Naive thymus-derived CD4-positive, alpha-beta T cell (primary cell): ENCODE measurements at places on chromosomes 2 and 18. TPM values are rescaled to one million over a fixed set of nuclear protein-coding genes. Genes with fewer than 3 reads are reported as not detected.

DNA sequence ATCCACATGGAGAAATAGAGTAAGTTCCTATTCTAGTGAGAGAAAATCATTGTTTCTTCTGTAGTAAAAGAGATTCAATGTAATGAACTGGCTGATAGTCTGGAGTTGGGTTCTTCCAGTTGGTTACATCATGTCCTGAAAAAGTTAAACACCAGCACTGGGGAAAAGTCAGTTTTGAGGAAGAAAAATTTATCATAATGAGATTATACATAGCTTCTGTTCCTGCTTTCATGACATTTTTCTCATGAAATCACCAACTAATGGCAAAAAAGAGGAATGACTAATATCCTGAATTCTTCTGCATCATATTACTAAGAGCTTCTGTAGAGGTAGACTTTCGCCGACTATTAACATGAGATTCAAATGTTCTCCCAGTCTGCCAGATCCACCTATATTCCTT, 69.2 kb upstream of the SLC9A2 start:
- DNase-seq, result no peak

DNA sequence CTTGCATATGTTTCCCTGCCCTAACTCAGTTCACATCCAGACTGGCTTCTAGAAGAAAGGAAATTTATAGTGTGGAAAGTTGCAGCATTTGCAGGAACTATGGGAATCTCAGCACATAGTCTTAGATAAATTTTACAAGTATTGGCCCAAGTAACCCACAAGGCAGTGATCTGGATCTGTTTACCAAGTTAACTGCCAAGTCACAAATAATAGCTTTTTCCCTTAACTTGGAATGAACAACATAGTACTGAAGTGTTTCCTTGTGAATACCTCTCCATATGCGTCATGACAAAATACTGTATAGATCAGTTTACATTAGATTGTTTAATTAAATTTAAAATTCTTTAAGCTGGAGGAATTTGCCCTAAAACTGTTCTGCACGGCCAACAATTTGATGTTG, 255.8 kb upstream of the EPAS1 start:
- DNase-seq, result no peak

DNA sequence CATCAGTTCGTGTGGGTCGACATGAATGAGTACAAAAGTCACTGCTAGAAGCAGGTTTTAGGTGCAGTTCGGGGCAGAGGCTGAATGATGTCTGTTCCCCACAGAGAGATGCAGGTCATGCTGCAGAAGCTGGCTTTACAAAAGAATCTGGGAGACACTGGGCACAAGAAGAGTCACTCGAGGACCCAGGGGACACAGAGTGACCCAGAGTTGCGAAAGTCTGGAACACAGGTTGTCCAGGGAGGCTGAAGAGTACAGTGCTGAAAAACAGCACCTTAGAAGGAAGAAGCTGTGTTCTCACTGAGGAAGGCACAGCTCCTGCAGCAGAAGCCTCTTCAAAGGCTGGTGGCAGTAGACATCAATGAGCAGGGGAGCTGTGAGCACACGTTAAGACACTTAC, 14.8 kb downstream of the CACNB4 start:
- no peak for DNase-seq

DNA sequence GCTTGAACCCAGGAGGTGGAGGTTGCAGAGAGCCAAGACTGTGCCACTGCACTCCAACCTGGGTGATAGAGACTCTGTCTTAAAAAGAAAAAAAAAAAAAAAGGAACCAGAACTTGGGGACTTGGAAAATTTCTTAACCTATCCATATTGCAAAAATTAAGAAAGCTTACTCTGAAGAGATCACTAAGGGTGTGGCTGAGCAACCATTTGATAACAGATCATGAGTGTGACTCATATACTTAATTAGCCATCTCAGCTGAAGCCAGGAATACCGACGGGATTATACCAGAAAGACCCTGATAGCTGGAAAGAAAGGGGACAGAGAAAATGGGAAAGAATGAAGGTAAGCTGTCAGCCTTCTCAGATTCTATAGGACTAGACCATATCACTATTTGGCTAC, 7.1 kb upstream of the ADD2 start:
- no peak for DNase-seq

DNA sequence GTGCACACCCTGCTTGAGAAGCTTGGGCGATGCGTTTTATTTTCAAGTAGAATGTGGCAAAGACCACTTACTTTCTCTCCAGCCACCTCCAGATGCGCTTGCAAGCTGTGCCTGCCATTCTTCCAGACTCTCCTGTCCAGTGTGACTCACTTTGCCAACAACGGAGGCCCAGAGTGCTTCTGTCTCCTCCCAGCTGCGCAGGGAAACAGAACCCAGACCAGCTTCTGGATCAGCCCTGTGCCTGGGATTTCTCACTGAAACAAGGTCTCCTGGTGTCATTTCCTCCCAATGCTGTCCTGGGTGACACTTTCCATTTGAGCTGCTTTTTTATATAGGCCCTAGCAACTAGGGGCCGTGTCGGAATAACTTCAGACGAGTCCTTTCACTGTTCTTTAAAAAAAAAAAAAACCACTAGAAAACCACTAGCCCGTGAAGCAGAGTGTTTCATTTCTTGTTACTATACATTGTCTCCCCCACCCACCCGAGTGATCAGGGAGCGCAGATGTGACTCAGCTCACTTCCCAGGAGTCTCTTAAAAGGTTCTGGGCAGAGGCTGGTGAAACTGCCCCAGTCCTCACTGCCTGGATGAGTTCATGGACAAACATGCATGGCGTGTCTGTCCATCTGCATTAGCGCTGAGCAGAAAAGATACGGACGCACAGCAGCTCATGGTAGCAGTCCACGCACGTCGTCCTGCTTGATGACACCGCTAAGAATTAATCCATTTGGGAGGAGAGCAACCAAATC, 25.3 kb upstream of the RPL31 start:
- no peak for DNase-seq

GRCh38 chr18:72171596-72171995, 372.5 kb downstream of the CBLN2 start:
- DNase-seq, result no peak

GRCh38 chr2:234305846-234306245, 191.0 kb downstream of the ARL4C start:
- DNase-seq, result no peak

Gene ROCK1
- total RNA-seq, result 70.4 TPM

- DNase-seq, result no peak
Measured at GRCh38 chr2:124131276-124131675, 106.2 kb downstream of the CNTNAP5 start.

DNA sequence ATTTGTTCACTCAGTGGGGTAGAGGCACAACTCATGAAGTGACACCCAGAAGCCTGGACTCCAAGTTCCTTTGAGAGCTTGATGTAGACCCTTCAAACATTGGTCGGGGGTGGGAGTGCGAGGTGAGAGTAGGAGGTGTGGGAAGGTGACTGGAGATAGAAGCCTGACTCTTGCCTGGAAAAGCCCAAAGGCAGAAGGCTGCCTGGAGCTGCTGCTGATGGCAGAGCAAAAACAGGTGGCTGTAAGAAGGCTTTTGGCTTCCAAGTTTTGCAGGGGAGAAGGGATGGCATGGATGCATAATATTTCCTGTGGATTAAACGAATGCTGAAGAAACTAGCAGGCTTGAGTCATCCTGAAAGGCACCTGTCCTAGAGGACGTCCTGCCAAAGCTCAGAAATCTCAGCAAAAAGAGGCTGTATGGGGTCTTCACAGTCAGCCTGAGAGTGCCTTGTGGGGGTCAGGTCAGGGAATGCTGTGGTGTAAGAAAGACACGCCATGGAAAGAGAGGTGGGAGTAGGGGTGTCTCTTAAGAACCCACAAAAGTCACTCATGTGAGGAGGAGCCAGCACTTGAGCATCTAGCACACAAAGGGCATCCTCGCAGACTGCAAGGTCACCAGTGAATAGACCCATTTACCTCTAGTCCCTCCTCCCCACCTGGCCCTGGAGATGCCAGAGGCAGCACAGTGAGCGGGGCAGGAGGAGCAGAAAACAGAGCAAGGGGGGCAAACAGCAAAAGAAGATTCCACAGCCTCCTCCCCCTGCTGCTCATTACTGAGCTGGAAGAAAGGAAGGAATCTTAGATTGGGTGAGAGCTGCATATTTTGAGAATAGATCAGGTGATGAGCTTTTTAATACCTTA, 37.5 kb downstream of the FASTKD2 start:
- DNase-seq, result no peak

DNA sequence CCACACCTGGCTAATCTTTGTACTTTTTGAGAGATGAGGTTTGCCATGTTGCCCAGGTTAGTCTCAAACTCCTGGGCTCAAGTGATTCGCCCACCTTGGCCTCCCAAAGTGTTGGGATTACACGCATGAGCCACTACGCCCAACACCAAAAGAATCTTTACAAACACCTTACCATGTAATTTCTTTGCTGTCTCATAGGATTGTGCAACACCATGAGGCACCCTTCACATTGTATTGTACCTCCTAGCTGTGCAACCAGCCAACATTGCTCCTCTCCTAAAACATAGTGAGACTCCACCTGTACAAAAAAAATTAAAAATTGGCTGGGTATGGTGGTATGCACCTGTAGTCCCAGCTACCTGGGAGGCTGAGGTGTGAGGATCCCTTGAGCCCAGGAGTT, 3.1 kb upstream of the MFSD6 start:
- DNase-seq, result no peak

GRCh38 chr2:190836767-190837166, 43.9 kb upstream of the GLS start:
- no peak for DNase-seq

Gene MAP3K19
- total RNA-seq, result not detected

Gene DYSF
- 0.22 and 0.43 TPM in 2 replicates for total RNA-seq

DNA sequence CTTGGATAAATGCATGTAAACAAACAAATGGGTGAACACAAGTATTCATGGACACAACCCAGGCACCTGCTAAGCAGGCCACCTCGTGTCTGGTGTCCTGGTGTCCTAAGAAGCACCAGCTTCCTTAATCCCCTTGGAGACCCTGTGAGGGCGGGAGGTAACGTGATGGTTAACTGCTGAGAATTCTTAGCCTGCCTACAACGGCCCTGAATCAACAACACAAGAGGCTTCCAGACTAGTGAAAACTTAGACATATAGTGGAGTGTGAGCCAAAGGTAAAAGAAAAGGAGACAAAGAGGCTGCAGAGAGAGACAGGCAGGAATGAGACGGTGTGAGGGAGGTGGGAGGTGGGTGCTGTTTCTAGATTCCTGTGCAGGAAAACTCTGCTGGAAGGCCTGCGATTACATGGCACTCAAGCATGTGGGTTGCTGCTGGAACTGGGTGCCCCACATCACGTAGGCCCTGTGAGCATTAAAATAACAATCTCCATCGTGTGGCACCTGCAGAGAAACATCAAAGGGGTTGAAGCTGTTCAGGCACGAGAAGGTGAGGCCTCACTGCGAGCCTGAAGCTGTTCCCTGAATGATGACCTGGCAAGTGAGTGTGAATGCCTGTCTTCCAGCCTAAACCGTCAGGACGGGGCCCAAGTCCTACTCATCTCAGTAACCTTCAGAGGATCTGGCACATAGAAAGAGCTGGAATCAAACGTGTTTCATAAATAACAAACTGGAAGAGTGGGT, 64.2 kb downstream of the RPL37A start:
- DNase-seq, result no peak

Gene ERMN
- total RNA-seq, result 12.5 TPM

DNA sequence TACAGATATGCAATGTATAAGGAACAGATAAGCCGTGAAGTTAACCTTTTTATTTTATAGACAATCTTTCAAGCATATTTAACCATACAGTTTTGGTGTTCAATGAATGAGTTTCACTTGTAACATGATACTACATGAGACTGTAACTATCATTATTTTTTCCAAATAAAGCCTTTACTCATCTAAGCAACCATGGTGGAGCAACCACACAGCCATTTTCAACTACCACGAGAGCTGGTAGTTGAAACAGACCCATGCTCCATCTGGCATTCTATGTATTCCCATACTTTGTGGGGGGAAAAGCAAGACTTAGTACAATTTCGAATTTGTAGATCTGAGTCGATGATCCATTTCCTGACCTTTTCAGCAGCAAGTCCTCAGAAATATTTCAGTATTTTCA, 159.3 kb upstream of the RND3 start:
- DNase-seq, result no peak
